NCI-H187 (cell line): ENCODE measurements at places on chromosomes 7 and 10.
A peak's percentile ranks its signal among the peaks of the same experiment; 100 is the strongest.

- DNase-seq, result no peak
Observed at GRCh38 chr7:58086461-58086860, 636.5 kb downstream of the ZNF716 start.

DNA sequence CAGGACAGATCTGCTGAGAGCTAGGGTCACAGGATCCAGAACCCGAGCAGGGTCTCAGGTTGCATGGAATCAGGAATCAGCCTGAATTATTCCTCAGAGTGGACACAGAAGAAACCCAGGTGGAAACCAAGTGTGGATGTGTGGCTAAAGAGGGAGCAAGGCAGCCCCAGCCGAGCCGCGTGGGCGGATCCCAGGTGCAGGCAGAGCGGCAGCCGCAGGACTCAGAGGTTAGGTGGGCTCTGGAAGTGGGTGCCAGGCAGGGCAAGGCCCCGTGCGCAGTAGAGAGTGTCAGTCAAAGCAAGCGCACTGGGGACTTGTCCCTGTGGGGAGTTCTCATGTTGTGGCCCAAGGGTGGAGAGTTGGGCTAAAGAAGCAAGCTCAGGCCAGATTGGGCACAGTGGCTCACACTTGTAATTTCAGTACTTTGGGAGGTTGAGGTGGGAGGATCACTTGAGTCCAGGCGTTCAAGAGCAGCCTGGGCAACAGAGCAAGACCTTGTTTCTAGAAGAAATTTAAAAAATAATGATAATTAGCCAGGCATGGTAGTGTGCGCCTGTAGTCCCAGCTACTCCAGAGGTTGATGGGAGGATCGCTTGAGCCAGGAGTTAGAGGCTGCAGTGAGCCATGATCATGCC is 125.9 kb downstream of the CUL2 start:
- DNase-seq, result no peak

GRCh38 chr7:158001003-158001402 is 586.6 kb downstream of the PTPRN2 start:
- DNase-seq, result no peak

DNA sequence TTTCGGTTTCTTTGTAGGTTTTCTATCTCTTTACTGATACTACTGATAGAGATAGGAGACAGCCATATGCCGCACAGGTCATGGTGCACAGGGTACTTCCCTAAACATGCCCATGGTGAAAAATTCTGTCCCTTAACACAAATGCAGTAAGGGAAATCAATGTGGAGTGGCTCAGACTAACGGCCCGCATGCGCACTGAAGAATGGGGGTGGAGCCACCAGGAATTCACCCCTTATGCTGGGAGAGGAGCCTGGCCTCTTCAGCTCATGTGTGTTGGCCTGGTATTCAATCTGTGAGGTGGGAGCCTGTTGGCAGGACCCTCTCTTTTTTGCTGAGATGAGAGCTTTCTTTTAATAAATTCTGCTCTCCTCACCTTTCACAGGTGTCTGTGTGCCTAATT is 8.4 kb upstream of the URGCP start:
- DNase-seq, result no peak

GRCh38 chr10:109219935-109220605 is 703.2 kb downstream of the XPNPEP1 start:
- no peak for DNase-seq

- peak; percentile 48 for DNase-seq
Observed at GRCh38 chr7:28179120-28180030, 1.2 kb downstream of the JAZF1 start.

DNA sequence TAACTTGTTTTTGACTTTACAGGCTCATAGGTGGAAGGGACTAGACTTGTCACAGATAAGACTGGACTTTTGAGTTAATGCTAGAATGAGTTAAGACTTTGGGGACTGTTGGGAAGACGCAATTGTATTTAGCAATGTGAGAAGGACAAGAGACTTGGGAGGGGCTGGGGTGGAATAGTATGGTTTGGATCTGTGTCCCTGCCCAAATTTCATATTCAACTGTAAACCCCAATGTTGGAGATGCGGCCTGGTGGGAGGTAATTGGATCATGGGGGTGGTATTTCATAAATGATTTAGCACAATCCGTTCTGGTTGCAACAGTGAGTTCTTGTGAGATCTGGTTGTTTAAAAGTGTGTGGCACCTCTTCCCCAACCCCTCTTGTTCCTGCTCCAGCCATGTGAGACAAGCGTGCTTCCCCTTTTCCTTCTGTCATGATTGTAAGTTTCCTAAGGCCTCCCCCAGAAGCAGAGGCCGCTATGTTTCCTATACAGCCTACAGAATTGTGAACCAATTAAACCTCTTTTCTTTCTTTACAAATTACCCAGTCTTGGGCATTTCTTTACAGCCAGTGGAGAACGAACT is 22.6 kb downstream of the RNF216 start:
- no peak for DNase-seq

GRCh38 chr10:61187601-61188000 is 243.6 kb upstream of the RHOBTB1 start:
- DNase-seq, result no peak

DNA sequence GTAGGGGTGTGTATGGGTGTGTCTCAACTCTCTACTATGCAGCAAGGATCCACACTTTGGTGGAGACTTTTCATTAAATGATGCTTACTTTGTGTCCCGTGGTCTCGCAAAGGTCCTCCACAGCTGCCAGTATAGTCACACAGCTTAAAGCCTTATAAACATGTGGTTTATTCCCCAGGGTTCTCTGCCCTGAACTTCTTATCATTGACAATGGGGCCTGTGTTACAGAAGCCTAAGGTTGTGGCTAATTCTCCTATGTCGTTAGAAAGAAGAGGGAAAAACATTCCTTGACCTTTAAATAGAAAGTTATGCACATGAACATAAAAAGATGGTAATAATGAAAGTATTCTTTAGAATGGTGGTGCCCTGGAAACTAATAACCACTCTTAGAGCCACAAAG is 201.4 kb downstream of the INHBA start:
- DNase-seq, result no peak

DNA sequence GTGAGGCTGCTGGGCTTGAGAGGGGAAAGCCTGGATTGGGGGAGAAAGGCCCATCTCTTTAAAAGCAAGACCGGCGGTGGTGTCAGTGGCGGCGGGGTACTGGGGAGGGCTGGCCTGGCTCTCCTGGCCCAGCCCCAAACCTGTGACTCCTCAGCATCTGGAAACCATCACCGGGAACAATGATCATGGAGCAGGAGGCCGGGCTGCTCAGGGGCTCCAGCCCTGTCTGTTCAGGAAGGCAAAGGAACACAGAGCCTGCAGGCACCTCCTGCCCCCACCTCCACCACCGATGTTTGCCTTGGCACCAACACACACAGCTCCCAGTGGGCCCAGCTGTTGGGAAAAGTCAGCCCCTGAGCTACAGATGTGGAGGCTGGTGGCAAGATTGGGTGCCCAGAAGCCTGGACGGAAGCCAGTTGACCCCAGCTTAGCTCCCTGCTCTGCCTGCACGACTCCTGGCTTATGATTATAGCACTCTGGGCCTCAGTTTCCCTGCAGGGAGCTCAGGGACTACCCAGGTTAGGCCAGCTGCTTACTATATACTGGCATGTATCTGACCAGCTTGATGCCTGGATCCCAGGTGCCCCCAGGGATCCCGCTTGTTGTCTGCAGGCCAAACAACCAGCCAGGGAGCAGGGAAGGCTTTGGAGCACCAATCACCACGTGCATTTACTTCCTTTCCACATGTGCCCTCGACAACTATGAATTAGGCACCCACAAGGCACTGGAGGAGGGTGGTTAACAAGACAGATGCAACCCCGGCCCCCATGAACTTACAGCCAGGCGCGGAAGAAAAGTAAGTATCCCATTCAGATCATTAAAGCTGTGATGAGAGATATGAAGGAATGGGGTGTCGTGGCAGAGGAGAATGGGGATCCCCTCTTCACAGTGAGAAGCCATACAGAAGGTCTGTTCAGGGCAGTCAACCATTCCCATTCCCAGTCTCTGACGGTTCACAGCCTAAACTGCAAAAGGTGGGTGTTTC is 37.3 kb downstream of the ZCCHC24 start:
- DNase-seq, result no peak

GRCh38 chr10:70293169-70293843 is 9.5 kb upstream of the NPFFR1 start:
- DNase-seq, result no peak

GRCh38 chr7:34136698-34137097 is 231.4 kb downstream of the BMPER start:
- DNase-seq, result no peak
